Stimulated activated CD8-positive, alpha-beta memory T cell treated with anti-CD3 and anti-CD28 coated beads, Interleukin-15, amount 100 ng/mL, for 48 hours (primary cell): ENCODE measurements at places on chromosomes 16 and 17.

- no peak for DNase-seq
These were observed 15.2 kb downstream of the PIEZO1 start for GRCh38 chr16:88769617-88770460.

- no peak for DNase-seq
These were observed 66.1 kb downstream of the BCAS3 start for GRCh38 chr17:60743799-60744198.

- no peak for DNase-seq
These were observed 41.7 kb downstream of the EFCAB5 start for GRCh38 chr17:29982991-29983653.

- DNase-seq, result no peak
These were observed 41.6 kb downstream of the MYO1D start for GRCh38 chr17:32835291-32835761.

DNA sequence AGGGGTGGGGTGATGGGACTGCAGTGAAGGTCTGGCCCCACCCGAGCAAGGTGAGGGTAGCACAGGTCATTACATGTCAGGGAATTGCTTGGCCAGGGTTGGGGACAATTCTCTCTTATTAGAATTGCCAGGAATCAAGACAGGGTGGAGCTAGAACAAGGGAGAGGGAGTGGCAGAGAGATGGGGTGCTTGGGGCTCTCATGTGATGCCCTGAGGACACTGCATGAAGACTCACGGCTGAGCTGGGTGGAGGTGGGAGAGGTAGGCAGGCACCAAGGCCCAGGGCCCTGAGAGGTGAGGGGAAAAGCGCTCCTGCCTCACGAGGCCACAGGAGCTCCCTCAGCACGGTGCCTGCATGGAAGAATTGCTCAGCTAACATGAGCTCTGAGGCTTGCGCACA, 3.6 kb downstream of the DPEP1 start:
- DNase-seq, result no peak

DNA sequence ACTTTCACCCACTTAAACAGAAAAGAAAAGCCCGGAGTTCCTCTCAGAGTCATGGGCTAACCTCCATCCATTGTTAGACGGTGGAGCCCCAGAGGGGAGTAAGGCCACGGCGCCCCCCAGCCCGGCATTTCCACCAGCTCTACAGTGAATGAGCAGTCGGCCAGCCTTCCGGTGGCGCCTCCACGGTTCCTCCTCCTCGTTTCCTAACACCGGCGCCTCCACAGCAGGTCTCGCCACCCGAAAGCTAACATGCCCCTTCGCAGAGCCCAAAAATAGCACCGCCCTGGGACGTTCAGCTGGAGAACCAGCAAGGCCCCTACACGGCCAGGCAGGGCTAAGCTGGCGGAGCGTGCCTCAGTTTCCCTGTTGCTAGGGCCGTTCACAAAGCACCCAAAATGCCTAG, 858 bp downstream of the MMD start:
- DNase-seq, result no peak

DNA sequence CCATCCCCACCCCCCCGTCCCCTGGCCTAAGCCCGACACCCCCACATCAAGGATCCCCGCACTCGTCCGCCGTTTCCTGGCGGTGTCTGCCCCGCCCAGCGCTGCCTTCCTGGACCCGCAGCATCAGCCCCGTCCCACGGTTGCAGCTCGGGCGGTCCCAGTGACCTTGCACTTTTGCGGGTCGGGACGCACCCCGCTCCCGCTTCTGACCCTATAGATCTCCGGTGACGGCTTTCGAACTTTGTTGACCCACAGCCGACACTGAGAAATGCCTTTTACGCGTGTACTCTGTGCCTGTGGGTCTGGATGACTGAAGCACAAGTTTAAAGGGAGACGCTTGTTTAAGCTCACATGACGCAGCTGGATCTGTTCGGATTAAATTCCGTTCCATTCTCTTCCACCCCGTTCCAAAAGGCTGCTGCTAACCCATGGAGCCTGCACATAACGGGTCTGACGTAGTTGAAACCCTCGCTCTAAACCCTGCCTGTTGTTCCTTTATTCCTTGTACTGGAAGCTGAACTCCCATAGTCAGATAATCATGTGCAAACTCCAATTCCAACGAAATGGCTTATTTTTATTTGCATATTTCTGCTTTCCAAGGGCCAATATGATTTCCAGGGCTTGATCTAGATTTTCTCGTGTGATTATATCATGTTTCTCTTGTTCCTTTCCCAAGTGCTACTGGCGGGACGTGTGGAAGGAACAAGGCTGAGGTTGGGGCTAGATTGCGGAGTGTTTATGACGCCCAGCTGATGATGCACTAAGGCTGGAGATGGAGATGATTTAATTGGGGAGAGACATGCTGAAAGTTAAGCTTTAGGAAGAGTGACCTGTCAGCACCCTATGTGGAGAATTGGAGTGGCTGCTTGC, 834 bp downstream of the FLYWCH1 start:
- no peak for DNase-seq

DNA sequence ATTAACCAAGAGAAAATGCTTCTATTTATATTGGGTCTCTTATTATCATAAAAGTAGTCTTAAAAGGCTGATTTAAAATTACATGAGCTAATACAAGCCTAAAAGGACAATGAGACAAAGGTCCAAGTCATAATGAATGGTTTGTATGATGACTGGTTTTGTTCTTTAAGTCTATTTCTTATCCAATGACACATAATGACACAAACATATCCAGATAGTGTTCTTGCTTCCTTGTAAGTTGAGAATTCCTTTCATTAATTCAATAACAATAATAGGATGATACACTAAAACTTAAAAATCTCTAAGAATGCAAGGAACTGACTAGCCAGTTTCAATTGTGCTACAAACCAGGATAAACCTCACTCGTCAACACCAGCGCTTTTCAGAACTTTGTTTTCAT, 244.1 kb downstream of the CEP112 start:
- no peak for DNase-seq

- no peak for DNase-seq
These were observed 53.6 kb downstream of the GRIN2A start for GRCh38 chr16:10128397-10129258.

- no peak for DNase-seq
These were observed 475.9 kb downstream of the HS3ST3B1 start for GRCh38 chr17:14776791-14777190.

DNA sequence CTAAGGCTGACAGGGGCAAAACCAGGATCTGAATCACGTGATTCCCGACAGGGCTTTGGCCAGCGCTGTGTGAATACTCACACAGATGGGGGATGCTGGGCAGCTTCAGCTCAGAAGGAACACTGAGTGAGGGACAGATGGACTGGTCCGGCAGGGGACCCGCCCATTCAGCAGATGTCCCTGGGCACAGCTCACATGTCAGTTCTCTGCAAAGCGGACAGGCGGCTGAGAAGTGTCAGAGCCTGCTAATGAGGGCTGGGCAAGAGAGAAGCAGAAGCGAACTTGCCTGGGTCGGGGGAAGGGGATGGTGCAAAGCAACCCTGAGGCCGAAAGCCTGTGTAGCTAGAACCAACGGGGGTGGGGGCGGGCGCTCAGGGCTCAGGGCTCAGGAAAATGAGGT, 11.9 kb upstream of the GLIS2 start:
- DNase-seq, result no peak

- no peak for DNase-seq
These were observed 31.3 kb upstream of the CBX4 start for GRCh38 chr17:79870540-79870939.

- no peak for DNase-seq
These were observed 90.3 kb downstream of the KATNIP start for GRCh38 chr16:27640277-27640600.

GRCh38 chr16:67872631-67873434, at the start of gene EDC4:
EDC4 (plus strand) TSS chr16:67873052; CDS start chr16:67873262, 210 bp downstream.
- DNase-seq, result peak; percentile 82

DNA sequence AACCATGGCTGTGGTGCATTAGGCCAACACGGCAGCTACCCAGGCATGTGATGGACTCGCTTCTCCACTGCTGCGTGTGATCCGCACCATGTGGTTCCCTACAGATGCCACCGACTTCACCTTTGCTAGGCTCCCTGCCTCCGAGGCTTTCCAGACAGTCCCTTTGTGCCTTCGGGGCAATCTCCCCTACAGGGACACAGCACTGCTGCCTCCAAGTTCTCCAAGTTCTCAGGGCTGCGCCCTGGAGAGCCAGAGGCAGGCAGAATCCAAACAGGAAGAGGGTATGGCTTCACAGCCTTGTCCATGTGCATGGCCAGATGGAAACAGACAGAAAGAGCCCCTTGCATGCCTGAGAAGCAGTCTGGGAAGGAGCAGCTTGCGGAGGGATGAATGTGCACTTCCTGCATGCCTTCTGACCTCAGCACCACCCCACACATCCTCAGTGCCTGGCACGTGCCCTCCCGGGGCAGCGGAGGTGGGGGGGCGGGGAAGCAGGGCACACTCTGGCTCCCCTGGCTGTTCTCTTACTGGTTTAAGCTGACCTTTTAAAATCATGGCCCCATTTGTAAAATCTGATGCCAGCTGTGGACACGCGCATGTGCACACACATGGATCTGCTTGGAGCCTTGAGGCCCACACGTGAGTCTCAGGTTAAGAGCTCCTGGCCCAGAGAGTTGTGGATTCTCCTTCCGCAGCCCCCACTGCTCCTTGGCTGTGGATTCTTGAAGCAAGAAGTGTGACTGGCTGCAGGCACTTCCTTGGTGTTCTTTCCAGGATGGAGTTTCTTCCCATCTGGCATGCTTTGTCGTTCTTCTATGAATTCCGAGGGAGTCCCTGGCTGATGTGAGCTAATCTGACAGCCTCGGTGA, 55.3 kb upstream of the MTSS2 start:
- no peak for DNase-seq
